ENCODE measurements at places on chromosomes 6 and 20.

DNA sequence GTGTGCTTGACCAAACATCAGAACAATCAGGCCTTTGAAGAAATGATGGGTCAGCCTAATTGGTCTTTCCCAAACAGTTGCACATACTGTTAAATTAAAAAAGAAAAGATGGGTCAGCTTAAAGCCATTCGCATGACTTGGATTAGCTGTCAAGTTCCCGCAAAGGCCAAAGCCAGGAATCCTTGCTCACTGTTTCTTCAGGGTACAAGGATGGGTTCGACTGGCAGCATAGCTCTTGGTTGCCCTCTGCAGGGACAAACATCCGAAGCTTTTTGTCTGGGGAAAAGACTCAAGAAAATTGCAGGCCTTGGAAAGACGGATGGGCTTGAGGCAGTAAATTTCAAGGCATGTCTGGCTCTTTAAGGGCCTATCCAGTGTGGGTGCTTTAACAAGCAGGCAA is 168.0 kb downstream of the HDGFL1 start:
- no peak for DNase-seq

- no peak for DNase-seq
These were observed 847.8 kb downstream of the QKI start for GRCh38 chr6:164262348-164262747.

- no peak for DNase-seq
These were observed 5.5 kb downstream of the MANBAL start for GRCh38 chr20:37295001-37295400.

DNA sequence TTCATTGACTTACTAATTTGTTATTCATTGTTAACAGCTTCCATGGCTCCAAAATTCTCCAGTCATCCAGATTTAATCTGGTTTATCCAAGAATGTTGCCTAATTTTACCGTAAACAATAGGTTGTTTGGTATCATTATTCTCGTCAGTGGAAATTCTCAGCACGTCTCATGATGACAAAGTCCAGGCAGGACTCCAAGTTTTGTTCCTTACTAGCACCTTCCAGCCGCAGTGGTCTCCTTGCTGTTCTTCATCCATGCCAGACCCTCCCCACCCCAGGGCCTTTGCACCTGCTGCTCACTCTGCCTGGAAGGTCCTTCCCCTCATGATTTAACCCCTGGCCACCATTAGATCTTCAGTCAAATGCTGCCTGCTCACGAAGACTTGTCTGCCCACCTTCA is 48.1 kb upstream of the NAA20 start:
- DNase-seq = no peak

GRCh38 chr6:106519460-106520394 is 109.6 kb downstream of the RTN4IP1 start:
- peak; percentile 81 for DNase-seq

DNA sequence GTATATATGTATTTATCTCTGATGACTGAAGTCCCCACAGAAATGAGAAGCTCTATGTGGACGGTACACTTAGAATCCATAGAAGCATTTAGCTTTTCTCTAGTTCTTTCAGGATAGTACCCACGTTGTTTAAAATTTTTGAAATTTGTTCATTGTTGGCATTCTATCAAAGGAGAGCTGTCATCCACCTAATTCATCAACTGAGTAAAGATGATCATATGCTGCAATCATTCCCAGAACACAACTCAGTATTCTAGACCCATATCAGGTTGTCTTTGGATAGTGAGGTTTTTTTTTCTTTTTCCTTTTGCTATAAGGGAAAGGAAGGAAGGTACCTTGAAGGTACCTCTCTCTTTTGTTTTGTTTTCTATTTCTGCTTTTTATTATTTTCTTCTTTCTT is 9.3 kb downstream of the SERAC1 start:
- no peak for DNase-seq

DNA sequence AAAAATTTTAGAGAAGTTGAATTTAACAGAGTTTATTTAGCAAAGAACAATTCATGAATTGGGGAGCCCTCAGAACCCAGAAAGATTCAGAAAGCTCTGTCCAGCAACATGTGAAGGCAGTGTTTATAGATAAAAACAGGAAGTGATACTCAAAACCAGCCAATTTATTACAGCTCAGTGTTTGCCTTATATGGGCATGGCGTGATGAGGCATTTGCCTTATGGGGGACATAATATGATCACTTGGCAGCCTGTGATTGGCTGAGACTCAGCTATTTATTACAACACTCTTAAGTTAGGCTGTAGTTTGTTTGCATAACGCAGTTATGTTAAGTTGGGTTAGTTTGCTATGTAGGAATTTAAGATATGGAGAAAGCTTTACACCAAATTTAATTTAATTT is 11.5 kb downstream of the HLA-DPA1 start:
- no peak for DNase-seq

DNA sequence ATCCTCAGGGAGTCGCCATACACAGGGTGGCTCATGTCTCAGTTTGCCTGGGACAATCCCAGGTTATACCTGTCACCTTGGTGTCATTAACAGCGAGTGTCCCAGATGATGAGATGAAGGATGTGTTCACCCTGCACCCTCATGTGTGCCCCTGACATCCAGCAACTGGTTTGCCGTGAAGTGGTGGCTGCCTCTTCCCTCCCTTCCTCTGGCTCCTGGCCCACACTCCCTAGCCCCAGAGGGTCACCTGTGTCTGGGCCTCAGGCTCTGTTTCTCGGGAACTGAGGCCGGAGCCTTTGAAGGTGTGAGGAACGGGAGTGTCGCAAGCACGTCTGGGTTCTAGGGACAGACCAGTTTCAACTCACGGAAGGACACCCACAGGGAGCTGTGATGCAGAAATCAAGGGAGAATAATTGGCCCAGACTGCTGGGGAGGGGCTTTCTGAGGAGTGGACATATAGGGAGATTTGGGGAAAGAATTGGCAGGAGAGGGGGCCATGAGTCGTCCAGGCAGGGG is 35.8 kb upstream of the PHACTR3 start:
- no peak for DNase-seq

DNA sequence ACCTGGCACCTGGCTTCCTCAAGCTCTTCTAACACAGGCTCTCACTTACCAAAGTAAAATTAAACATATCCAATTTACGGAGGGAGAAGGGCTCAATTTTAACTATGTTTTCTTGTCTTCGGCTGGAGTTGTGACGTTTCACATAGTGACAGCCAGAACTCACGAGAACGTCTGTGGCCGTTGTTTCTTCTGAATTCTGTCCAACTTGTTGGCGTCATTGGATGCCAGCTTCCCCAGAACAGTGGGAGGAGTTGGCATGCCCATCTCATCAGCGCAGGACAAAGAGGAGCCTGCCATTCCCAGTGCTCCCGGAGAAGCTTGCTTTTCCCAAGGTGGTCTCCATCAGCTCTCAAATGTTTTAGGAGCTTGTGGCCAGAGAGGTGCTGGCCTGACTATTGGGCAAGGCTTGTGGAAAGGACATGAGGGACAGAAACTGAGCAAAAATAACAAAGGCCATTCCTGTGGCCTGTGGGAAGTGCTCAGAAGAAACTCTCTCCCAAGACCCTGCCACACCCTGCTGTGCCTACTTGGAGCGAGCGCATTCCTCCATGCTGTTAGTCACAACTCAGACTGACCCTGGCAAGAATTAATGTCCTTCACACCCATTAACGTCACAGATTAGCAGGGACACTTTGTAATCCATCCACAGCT is 265.4 kb upstream of the CDH4 start:
- no peak for DNase-seq

GRCh38 chr20:3250091-3250504 is 11.1 kb upstream of the SLC4A11 start:
- no peak for DNase-seq

DNA sequence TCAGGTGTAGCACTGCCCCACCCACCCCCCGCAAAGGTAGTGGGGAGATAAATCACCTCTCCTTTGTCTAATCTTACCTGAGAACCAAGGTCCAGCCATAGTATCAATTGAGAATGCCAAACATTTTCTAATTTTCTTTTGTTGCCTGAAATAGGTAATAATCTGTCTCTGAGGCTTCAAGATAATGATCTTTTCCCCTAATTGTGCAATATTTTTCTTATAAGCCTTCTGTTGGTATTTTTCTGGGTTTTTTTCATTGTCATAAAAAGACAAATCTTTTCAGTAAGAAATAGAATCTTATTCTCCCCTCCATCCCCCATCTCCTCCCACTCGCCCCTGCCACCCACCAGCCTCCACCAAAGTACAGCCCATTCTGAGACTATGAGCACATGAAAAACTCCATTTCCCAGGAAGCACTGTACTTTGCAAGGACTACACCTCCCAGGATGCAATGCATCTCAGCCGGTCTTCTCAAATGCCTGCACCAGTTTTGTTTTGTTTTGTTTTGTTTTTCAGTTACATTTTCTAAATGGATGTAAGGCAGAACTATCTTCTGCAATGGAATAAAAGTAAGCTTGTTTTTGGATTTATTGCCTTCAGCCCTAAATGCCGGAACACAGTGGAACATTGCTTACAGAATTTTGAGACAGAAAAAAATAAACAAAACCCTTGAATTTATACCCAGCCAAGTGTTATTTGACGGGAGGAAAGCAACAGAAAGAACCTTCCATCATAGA is 268.0 kb downstream of the TFAP2A start:
- no peak for DNase-seq

- DNase-seq = no peak
These were observed 19.2 kb downstream of the BLTP3A start for GRCh38 chr6:34810936-34811632.

GRCh38 chr20:58141971-58142842 is 86.2 kb downstream of the ANKRD60 start:
- DNase-seq = no peak

- no peak for DNase-seq
These were observed 1.1 kb downstream of the CDC25B start for GRCh38 chr20:3797226-3797545.

DNA sequence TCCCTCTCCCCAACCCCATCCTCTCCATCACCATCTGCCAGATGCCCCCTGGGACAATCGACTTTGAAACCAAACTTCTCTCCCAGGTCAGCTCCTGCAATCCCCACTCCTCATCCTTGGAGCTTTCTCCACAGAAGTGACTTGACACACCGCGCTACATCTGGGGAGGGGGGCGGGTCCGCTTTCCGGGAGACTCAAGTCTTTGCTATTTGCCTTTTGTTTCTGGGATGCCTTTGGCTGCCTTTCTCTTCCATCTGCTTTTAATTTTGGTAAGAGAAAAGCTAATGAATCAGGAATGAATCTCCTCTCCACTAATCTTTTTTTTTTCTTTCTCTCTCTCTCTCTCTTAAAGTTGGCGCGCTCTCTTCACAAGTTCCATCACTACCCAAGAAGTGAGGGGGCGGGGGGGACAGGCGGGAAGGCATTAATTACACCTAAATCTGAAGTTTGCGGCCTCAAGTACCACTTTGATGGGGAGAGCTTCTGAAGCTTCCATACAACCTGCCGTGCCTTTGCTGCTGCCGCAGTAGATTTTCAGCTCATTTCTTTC is 664 bp upstream of the TPBG start:
- DNase-seq = no peak

DNA sequence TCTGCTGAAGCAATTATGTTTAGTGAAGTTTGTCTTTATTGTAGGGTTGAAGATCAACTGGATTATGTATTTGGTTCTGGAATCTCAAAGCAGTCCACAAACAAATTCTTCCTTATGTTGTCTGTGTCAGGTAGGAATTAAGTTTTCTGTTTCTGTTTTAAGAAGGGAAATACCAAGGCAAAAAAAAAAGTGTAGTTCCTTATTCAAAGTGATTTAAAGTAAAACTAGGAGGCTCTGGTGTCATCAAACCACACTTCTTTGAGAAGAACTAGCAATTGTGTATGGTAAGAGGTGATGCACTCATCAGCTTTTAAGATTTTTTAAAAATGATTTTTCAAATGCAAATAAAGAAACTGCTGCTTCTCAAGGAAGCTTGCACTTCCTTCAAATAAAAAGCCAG is 1.9 kb downstream of the FAM135A start:
- DNase-seq = no peak

- no peak for DNase-seq
These were observed 288.7 kb downstream of the KIF16B start for GRCh38 chr20:16284385-16285100.

DNA sequence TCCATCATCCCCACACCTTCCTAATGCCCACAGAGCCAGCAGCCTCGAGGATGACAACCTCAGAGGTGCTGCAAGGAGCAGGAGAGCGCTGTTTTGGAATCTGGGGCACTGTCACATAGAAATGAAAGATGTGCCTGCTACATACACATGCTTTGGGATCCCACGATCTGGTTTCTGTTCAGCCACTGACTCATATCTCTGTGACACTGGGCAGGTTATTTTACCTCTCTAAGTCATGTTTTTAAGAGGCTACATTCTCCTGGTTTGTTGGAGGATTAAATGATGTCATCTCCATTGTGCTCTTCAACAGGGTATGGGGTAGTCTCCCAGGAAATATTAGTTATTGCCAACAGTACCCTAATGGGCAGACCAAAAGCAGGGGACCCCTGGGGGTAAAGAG is 32.6 kb upstream of the TAB2 start:
- no peak for DNase-seq

All from activated CD4-positive, alpha-beta T cell treated with anti-CD3 and anti-CD28 coated beads for 4 hours (primary cell).